ENCODE measurements at places on chromosomes 2 and 18.

- DNase-seq = no peak
Measured at GRCh38 chr2:208948073-208948472, 475.8 kb upstream of the MAP2 start.

GRCh38 chr2:162465430-162465829 lies 121.5 kb downstream of the GCA start:
- DNase-seq = no peak

- DNase-seq = no peak
Measured at GRCh38 chr2:114550364-114550763, 107.9 kb downstream of the DPP10 start.

DNA sequence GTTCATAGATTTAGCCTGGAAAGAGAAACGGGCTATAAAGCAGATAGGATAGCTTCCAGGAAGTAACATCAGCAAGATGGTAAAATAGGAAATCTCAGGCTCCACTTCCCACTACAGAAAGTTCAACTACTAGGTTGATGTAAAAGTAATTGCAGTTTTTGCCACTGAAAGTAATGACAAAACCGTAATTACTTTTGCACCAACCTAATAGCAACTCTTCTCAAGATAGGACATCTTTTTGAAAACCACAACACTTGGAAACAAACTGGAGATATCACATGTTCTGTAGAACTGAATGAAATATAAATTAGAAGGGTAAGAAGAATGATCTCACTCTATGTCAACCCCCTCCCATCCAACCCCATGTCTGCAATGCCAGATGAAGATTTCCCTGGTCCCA lies 1154.3 kb downstream of the BCL11A start:
- no peak for DNase-seq

DNA sequence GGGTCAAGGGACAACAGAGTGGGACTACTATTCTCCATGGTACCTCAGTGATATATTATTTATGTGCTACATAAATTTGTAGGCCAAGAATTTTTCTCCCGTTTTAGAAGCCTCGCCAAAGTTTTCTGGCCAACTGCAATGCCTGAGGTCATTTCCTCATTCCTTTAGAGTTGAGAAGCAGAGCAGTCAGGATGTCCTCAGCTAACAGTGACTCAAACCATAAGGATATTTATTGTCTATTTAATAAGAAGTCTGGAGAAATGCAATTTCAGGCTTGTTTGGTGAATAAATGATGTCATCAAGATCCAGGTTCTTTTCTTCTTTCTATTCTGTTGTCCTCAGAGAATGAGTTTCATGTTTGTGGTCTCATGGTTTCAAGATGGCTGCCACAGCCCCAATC lies 91.0 kb downstream of the ADCYAP1 start:
- DNase-seq = no peak

DNA sequence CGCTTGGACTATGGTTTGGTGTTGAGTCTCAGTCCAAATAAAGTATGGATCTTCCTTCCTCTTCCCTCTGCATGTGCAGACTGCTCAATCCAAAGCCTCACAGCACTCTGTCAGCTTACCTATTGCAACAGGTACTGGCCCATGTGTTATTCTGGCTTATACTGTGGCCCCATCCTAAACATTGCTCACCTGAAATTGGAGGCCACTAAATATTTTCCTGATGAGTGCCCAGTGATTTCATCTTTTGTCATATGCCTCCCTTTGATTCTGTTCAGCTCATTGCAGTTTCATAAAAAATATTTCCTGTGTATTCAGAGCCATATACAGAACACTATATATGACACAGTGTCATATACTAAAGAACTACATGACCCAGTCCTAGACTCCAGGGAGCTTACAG lies 86.3 kb upstream of the FAM136A start:
- DNase-seq = no peak

GRCh38 chr18:59469463-59470180 lies 110.6 kb upstream of the LMAN1 start:
- no peak for DNase-seq

DNA sequence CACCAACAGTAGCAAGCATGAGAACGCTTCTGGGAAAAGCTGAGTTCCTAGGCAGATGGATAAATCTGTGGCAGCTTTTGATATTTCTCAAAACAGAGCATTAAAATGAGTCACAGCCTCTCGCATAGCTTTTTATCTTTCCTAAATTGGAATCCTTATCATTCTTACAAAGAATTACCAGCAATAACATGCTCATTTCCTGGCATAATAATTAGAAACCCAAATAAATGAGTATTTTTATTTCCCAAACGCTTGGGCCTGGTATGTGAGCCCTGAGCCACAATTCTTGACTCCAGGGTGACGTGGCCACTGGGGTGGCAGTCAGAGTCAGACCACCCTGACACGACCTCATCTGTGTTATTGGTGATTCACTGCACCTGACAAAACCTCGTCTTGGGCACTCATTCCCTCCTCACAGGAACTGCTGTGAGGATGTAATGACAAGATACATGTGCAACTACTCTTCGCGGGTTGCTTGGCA lies 210.7 kb downstream of the ARL4C start:
- DNase-seq = no peak

GRCh38 chr18:26710470-26711096 lies 154.9 kb downstream of the AQP4 start:
- DNase-seq = peak; percentile 77

- DNase-seq = no peak
Measured at GRCh38 chr2:102753563-102754159, 8.2 kb upstream of the TMEM182 start.

DNA sequence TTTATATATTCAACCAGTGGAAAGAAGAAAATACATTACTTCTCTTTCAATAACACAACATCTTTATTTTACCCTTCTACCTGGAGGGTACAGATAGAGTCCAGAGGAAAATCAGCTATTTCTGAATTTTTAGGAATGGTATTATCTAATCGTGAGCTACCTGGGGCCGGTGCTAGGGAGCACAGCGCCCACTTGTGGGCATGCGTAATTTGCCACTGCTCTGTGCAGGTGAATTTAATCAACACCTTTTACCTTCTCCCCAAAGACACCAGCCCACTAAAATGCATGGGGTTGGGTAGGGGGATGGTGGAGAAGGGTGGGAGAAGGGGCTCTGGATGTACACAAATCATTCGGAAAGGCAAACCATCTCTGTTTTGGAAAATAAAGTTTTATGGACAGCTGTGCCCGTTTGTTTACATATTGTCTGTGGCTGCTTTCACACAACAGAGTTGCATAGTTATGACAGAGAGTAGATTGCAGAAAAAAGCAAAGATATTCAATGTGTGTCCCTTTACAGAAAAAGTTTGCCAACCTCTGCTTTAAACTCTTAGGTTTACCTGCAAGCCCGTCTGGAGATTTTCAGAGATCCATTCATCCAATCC lies 51.5 kb upstream of the DCC start:
- no peak for DNase-seq
